ENCODE measurements at places on chromosomes 5 and 9. TPM values are rescaled to one million over a fixed set of nuclear protein-coding genes. Genes with fewer than 3 reads are reported as not detected.

DNA sequence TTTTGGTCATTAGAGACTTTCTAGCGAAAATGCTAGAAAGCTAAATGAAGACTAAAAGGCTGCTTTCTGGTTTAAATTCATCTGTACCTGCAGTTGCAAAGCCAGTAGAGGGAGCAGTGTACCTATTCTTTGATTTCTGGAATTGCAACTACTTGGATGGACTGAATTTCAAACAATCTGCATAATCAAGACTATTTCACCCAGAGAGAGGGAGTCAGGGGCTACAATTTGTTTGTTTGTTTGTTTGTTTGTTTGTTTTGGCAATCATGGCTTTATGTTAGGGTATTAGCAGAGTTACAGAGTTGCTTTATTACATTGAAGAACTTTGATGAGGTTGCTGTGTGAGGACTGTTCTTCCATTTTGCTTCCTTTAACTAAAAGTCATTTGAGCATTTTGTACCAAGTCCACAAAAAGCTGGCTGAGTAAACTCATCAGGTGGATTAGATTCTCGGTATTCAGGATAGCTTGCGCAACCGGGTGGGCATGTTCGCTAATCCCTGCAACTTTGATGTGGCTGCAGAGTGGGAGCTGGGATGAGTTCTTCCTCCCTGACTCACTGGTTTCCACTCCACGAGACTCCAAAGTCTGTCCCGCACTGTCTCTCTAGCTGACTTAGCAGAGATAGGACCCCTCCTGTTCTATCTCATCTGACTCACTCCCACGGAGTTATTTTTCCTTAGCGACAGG, 80.0 kb upstream of the TUT7 start:
- DNase-seq = peak; percentile 25

ADAMTSL2 gene
- total RNA-seq = 5.1 TPM

DND1 gene
- not detected for total RNA-seq

DNA sequence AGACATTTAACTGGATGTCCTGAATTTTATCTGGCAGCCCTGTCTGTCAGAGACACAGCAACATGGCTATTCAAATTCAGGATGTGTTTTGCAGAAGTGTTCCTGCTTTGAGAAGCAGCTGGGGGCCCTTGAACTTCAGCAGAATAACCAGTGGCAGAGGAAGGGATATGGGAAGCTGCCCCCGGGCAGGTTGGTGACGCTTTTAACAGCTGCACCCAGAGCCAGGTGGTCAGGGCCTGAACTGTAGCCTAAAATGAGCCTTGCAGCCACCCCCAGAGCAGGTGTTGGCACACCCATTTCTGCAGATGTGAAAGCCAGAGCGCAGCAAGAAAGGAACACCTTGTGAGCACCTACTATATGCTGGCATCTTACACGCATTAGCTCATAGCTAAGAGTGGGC, 128.7 kb upstream of the BOD1 start:
- no peak for DNase-seq

RUSC2 gene
- total RNA-seq = 56.1 TPM

GRCh38 chr5:125798307-125798706, 624.9 kb upstream of the GRAMD2B start:
- DNase-seq = no peak

IL31RA gene
- 0.39 TPM for total RNA-seq

FCN1 gene
- total RNA-seq = 1.1 TPM

DNA sequence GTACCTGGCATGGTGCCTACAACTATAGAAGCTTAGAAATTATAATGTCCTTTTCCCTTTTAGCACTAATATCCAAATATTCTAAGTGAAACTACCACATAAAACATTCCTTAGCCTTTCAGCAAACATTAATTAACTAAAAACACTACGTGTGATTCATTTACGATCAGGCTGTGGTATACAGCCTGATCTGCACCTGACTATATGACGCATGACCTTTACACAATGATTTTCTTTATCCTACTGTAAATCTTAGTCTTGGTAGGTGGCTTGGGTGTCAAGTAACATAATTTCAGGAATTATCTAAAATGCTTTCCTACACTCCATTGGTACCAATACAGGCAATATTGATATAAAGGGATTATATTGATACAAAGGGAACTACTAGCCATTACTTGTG, 686.7 kb downstream of the DTWD2 start:
- DNase-seq = no peak

Data from heart left ventricle (tissue), 16 donors.